ENCODE measurements at places on chromosomes 16 and 17.

DNA sequence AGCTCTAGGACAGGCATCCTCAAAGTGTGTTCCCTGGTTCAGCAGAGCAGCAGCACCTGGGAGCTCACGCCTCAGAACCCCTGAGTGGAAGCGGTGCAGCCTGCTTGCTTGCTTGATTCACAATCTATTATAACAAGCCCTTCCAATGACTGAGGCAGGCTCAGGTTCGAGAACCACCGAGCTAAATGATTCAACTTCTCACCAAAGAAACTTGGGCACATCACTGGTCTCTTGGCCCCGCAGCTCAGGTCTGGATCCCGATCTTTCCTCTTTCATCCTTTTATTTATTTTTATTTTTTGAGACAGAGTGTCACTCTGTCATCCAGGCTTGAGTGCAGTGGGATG is 24.5 kb downstream of the CLUH start:
- DNase-seq = no peak

- no peak for DNase-seq
Observed at GRCh38 chr17:35064516-35065215, 1.2 kb upstream of the RFFL start.

DNA sequence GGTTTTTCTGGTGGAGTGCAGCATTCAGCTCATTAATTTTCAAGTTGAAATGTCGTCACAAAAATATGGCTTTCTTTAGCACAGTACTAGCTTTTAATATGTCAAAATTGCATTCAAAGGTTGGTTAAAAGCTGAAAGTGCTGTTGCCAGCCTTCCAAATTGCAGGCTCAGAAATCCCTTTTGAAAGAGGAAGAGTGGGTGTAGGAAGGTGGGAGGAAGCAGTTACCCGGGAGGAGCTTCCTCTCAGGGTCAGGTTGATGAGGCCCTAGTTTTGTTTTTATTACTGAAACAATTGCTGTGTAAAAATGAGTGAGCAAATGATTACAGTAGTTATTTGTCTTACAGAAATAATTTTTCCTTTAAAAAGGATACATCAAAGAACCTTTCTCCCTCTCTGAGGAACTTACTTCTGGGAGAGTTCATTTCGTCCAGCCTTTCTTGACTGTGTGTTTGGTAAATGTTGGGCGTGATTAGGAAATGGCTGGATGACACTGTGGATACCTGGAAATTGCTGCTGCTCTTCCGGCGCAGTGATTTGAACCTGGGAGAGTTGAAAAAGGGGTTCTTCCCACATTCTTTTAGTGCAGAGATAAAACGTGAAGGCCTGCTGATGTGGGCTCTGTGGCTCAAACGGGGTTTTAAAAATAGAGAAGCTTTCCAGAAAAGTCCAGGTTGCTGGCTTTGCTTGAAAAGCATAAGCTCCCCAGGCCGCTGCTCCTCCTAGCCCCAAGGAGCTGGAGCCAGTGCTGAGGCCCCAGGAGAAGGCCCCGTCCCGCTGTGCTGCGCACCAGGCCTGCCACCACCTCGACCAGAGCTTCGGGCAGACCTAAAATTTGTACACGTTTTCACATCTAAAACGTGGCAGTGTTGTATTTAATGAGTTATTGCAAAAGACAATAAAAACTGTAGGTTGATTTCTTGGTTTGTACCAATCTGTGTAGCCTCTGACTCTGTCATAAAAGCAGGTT is 41.7 kb downstream of the SEC14L1 start:
- no peak for DNase-seq

DNA sequence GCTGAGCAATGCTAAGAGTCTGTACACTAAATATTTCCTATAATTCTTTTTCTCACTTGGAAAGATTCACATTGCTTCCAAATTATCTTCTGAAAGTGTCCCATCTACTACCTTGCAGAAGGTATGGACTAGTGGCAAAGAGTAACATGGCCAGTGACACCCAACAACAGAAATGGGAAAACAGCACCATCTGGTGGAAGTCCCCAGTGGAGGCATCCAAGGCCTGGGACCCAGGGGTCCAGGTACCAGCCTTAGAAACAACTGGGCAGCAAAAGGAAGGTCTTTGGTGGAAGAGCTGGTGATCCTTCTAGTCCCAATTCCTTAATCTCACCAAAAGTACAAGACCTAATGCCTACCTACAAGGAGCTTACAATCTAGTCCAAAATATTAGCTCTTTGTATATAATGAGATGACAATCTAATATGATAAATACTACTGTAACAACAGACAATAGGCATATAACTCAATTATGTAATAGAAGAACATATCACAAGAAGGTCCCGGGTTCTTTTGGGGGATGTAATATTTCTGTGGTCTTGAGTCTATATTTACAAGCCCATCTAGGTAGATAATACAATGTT is 55.3 kb downstream of the SKAP1 start:
- DNase-seq = no peak

DNA sequence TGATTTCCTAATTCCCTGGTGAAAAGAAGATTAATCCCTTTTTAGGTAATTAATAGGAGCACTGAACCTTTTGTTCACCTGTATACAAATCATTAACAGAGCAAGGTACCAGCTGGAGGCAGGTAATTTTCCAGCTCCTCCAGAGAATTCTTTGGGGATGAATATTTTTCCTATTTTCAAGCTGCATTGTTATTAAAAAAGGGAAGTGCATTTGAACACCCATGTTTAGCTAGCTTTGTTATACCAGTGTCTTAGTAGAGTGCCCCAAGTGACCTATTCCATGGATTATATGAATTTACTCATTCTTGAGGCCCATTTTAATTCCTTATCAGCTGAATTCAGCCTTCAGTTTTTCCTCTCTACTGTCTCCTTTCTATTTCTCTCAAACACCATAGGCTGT is 73.2 kb upstream of the GOT2 start:
- no peak for DNase-seq

DNA sequence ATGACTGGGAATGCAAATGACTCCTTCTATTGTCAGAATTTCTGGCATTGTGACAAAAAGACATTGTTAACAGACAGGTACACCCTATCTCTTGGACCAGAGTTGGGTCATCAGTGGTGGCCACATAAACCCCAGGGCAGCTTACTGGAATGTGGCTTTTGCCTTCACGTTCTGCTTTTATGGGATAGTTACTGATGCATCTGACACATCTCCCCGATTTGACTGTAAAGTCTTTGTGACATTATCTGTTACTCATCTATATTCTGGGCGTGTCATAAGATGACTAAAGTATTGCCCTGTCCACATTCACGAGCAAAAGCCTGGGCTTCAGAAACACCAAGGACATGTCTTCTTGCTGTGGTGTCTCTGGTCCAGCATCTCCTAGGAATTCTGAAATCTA is 18.7 kb upstream of the AQP8 start:
- no peak for DNase-seq

DNA sequence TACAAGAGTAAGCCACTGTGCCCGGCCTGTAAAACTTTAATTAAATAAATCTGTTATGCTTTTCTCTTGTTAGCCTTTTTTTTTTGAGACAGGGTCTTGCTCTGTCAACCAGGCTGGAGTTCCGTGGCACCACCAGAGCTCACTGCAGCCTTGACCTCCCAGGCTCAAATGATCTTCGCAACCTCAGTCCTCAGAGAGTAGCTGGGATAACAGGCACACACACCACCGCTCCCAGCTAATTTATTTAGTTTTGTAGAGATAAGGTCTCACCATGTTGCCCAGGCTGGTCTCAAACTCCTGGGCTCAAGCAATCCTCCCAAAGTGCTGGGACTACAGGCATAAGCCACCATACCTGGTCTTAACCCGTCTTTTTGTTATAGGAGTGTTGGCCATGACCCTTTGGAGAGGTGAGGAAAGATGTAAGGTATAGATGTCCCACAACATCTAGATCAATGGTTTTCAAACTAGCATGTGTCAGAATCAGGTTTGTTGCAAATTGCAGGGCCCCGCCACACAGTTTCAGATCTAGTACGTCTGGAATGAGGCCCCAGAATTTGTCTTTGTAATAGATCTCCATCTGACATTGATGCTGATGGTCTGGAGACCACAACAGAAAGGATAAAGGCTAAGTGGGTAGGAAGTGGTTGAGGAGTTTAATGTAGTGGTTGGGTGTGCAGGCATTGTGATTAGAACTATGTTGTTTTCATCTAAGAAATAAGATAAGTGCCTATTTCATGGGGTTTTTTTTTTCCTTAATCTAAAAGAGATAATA is 4.3 kb upstream of the GGA2 start:
- no peak for DNase-seq

GRCh38 chr17:13970531-13970930 is 98.8 kb upstream of the COX10 start:
- no peak for DNase-seq

DNA sequence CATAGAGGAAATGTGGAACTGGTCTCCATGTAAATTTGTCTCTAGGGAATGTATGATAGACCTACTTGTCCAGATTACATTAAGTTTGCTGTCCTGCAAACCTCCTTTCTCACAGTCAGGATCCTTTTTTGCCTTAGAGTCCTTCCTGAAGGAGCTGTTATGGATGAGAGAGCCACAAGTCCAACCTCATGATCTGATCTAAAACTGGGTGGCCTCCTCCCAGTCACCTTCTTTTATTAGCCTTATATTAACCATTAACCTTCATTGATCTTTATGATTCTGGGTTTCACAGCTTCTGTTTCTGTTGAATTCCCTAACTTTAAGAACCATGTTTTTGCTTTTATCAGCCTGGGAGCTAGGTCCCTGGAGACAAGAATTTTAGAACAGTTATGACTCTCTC is 64.1 kb downstream of the NEUROD2 start:
- no peak for DNase-seq

DNA sequence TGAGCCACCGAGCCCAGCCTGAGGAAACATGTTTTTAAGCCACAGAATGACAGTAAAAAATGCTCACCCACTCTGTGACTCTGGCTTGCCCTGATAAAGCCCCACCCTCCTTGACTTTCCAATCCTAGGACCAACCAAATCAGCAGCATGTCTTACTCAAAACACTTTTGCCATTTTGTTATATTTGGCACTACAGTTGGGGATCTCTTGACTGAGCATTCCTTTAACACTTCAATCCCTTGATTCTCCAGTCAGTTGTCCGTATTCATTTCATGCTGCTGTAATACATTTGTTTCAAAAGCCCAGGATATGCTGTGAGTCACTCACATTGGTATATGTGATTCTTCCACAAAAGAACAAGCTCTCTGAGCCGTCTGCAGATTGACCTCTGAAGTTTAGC is 8.2 kb downstream of the MYH3 start:
- no peak for DNase-seq

GRCh38 chr17:15896277-15896676 is 48.7 kb upstream of the ADORA2B start:
- DNase-seq = no peak

- DNase-seq = no peak
Observed at GRCh38 chr16:56763291-56763916, 33.5 kb downstream of the NUP93 start.

GRCh38 chr17:30450125-30451027 is 26.8 kb upstream of the GOSR1 start:
- DNase-seq = no peak

GRCh38 chr16:31700200-31700529 is 172.5 kb downstream of the AHSP start:
- DNase-seq = peak; percentile 84

DNA sequence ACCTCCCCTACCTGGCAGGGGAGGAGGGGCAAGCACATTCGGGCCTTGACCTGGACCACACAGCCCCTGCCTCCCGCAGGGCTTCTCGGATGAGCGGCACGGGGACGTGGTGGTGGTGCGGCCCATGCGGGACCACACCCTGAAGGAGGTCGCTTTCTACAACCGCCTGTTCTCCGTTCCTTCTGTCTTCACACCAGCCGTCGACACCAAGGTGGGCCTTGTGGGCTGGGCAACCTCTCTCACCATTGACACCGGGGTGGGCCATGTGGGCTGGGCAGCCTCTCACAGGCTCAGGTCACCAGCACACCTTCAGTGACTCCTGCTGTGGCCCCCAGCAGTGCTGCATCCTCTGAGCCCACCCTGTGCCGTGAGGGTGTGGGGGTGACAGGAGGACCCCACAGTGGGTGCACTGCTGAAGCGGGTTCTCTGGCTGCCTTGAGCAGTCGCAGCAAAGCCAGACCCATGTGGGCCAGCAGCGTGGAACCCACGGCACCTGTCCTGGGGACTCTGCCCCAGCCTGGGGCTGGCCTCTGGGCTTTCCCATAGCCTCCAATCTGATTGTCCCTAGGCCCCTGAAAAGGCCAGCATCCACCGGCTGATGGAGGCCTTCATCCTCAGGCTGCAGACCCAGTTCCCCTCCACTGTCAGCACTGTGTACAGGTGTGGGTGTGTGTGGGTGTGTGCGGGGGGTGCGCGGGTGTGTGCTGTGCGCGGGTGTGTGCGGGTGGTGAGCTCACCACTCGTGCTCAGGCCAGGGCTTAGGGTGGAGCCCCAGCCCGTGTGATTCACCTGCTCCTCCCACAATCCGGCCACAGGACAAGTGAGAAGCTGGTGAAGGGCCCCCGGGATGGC is 7.5 kb downstream of the CTU2 start:
- DNase-seq = no peak

- DNase-seq = no peak
Observed at GRCh38 chr17:4186357-4186881, 43.4 kb downstream of the CYB5D2 start.

DNA sequence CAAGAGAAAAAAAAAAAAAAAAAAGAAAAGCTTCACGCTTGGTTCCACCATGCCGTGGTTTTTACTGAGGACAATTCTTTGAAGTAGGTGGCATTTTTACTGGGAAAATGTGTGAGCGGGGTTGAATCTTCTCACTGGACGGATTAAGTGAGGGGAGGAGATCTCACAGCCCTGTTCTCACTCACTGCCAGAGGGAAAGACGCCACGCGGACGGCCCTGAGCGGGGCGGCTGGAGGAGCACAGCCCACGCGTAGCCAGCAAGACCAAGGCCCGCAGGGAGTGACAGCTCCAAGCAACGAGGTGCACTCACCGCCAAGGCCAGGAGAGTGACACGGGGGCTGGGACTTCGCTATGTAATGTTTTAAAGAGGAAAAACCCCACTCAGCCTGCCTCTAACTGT is 43.1 kb downstream of the MRM3 start:
- no peak for DNase-seq

GRCh38 chr16:19830902-19831560 is 53.6 kb downstream of the GPRC5B start:
- DNase-seq = no peak

DNA sequence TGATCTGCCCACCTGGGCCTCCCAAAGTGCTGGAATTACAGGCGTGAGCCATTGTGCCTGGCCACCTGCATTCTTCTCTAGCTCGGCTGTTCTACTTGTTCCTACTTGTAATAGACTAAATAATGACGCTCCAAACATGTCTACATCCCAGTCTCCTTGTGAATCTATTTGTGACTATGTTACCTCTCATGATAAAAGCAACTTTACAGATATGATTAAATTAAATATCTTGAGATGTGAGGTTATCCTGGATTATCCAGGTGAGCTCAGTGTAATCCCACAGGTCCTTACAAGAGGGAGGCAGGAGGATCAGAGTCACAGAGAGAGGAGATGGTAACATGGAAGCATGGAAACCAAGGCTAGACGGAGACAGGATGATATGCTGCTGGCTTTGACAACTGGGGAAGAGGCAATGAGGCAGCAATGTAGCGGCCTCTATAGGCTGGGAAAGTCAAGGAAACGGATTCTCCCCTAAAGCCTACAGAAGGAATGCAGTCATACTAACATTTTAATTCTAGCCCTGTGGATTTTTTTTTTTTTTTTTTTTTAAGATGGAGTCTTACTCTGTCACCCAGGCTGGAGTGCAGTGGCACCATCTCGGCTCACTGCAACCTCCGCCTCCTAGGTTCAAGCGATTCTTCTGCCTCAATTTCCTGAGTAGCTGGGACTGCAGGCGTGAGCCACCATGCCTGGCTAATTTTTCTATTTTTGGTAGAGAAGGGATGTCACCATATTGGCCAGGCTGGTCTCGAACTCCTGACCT is 5.0 kb upstream of the LASP1 start:
- DNase-seq = no peak
